Esophagus mucosa (tissue), 1 donor: ENCODE measurements at places on chromosomes 2 and 18. TPM values are rescaled to one million over a fixed set of nuclear protein-coding genes. Genes with fewer than 3 reads are reported as not detected.

DNA sequence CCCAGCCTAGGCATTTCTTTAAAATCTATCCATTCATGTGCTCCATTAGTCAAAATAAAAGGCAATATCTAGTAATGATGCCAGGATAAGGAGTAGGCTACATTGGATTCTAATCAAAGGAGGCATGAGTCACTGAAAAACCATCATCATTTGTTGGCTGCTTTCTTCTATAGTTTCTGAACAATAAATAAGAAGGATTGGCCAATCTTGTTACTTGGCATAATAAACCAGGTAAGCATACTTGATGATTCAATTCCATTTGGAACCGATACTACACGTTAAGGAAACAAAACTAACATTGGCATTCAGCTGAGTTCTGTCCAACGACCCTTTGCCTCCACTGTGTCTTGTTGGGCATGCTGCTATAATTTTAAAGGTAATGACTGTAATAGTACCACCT is 27.2 kb downstream of the ATP8B1 start:
- ATAC-seq = peak; percentile 71

The LRRTM1 gene
- not detected for total RNA-seq

The IL1A gene
- total RNA-seq = 9.4 TPM

The CLEC4F gene
- not detected for total RNA-seq

GRCh38 chr2:55743583-55743982 is 49.9 kb upstream of the PNPT1 start:
- ATAC-seq = no peak

DNA sequence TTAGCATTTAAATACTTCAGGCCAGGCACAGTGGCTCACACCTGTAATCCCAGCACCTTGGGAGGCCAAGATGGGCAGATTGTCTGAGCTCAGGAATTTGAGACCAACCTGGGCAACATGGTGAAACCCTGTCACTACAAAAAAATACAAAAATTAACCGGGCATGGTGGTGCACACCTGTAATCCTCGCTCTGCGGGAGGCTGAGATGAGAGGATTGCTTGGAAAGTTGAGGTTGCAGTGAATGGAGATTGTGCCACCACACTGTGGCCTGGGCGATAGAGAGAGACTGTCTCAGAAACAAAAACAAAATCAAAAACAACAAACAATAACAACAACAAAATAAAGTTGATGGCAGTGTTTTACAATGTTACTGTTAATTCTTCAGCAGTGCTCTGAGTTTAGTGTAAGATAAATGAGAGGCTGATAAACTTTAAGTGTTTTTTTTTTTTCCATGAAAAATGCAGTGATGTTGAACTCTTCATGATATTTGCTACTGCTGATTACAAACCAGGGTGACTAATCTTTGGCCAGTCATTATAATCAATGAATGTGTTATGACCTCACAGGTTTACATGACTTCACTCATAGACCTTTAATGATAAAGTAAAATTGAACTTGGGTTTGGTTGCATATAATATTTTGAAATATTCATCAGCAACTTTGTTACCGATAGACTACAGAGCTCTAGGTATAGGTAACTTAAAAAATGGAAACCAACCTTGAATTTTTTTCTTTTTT is 2.5 kb downstream of the ITGAV start:
- no peak for ATAC-seq

GRCh38 chr18:45106331-45106774 is 425.7 kb downstream of the SETBP1 start:
- ATAC-seq = peak; percentile 63

The CROCC2 gene
- total RNA-seq = 0.12 TPM

The PFN4 gene
- 0.24 TPM for total RNA-seq

DNA sequence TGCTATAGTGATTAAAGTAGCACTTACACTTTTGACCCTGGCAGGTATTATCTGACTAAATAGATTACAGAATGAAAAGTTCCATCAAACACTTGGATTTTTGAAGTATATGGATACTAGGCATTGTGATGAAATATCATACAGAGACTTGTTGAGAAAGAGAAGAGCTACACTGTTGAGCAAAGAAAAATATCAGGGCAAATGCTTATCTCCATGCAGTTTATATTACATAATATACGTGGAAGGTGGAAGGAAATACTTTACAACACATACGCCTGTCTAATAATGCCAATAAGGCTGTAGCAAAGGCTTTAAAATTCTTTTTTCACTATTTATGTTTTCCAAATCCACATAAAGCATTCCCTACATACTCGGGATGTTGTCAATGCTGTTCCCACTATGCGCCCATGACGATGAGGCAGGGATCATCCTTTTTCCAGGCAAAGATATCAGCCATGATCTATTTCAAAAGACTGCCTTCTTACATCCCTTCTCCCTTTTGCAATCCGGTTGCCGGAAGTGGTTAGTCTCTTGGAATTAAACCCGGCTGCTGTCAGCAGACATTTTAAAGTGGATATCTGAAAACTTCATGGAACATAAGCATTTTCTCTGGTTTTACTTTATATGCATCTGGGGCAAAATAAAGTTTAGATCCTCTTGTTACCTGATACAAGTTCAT is 92.6 kb upstream of the ITGA4 start:
- no peak for ATAC-seq

GRCh38 chr2:74051504-74051903 is 66.8 kb downstream of the TET3 start:
- ATAC-seq = no peak

The SLC4A1AP gene
- 13.3 TPM for total RNA-seq

The TMEM37 gene
- 6.0 TPM for total RNA-seq

- peak; percentile 36 for ATAC-seq
Measured at GRCh38 chr18:23311351-23312121, 141.6 kb upstream of the RIOK3 start.

The PARD3B gene
- total RNA-seq = 4.3 TPM

The UGT1A5 gene
- 0.68 TPM for total RNA-seq

DNA sequence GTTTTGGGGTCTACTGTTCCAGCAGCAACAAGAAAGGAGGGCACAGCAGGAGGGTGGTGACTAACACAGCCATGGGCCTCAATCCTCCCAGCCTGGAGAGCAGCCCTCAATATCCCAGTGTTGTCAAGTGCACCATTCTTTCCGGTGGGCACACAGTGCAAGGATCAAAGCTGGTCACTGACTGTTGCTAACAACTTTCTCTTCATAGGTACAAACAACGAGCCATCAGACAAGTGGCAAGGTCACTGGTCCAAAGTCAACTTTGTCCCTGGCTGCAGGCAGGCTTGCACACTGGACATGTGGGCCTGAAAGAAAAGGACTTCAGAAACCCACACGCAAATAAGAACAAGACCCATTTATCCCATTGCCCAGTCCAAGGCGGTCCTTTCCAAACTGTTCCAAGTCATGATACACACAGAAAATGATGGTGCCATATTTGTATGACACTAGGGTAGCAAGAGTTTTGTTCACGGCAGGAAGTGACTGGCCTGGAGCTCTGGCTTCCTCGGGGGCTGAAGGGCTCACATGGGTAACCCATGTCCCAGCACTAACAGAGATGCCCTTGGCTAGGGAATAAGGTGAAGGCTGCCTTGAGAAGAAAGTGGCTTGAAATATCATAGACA is 57.0 kb downstream of the KCTD1 start:
- no peak for ATAC-seq

GRCh38 chr2:129711816-129712675 is 267.4 kb upstream of the RAB6C start:
- peak; percentile 19 for ATAC-seq

The WIPF1 gene
- total RNA-seq = 3.1 TPM

GRCh38 chr18:8333961-8334360 is 275.3 kb upstream of the RAB12 start:
- ATAC-seq = no peak

GRCh38 chr2:9336241-9336575 is 87.1 kb downstream of the ITGB1BP1 start:
- no peak for ATAC-seq

DNA sequence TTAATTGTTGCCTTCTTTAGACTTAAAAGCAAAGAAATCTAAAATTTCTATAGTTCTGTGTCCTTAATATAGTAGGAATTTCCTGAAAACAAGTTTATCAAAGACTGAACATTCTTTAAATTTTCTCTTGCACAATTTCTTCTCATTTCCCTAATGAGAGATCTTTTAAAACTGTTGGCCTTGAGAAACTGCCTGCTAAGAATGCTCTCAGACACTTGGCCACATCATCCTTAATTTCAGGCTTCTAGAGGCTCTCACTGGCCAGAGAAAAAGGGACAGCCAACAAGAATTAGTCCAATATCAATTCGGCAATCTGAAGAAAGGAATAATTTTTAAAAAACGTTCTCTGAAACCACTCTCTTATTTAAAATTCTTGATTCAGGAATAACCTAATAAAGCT is 167.0 kb upstream of the CREB1 start:
- ATAC-seq = no peak

- ATAC-seq = no peak
Measured at GRCh38 chr2:70854411-70854810, 18.8 kb upstream of the CD207 start.

GRCh38 chr2:174771136-174771535 is 6.9 kb upstream of the CHRNA1 start:
- ATAC-seq = no peak

The IL18RAP gene
- 0.64 TPM for total RNA-seq

The UGP2 gene
- total RNA-seq = 87.8 TPM

DNA sequence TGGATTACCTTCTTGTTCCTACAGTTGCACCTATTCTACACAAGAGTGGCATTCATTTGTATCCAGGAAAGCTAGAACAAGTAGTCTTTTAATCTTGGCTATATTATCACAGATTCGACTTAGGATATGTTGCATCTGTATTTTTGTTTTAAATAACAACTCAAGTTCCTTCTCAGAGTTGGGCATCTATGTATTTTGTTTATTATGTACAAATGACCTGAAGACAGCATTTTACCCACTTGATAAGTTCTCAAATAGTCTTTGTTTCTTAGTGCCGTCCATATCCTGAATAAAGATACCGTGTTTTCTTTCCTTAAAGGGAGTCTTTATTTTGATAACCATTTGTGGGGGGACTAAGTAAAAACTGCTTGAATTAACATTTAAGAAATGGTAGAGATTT is 2.9 kb downstream of the ITPRID2 start:
- no peak for ATAC-seq

- ATAC-seq = no peak
Measured at GRCh38 chr2:128378231-128379020, 59.8 kb upstream of the HS6ST1 start.

GRCh38 chr18:74507927-74508326 is 11.8 kb downstream of the CNDP2 start:
- no peak for ATAC-seq

- ATAC-seq = peak; percentile 33
Measured at GRCh38 chr18:70368903-70369302, 80.1 kb downstream of the SOCS6 start.
